ENCODE measurements at places on chromosomes 13 and 19. TPM values are rescaled to one million over a fixed set of nuclear protein-coding genes. Genes with fewer than 3 reads are reported as not detected.

The LILRB5 gene
- total RNA-seq, result not detected

- no peak for DNase-seq
Measured at GRCh38 chr13:90032841-90033493, 1314.5 kb upstream of the MIR17HG start.

The LYL1 gene
- not detected for total RNA-seq

The SRRM5 gene
- total RNA-seq, result 0.11 TPM

DNA sequence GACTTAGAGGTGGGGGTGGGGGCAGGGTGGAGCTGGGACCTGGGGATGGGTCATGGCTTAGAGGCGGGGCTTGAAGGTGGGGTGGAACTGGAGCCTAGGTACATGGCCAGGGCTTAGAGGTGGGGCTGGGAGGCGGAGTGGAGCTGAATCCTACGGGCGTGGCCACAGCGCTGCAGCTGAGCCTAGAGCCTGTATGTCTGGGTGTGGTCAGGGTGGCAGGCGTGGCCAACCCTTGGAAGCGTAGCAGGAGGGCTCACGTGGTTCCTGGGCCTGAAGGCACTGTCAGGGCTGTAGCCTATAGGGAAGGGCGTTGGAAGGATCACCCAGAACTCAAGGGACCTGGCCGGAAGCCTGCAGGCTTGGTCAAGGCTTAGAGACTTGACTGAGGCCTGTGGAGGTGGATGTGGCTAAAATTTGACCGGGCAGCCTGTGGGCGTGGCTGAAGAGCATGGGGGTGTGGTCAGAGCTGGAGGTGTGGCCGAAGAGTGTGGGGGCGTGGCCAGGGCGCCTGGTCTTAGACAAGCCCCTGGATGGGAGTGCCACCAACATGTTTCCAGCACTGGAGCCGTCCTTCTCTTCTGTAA lies 24.3 kb downstream of the COLGALT1 start:
- peak; percentile 39 for DNase-seq

- DNase-seq, result peak; percentile 41
Measured at GRCh38 chr19:35528218-35529038, at the start of gene SBSN. TSS of gene SBSN (minus strand) at chr19:35528311. CDS start at chr19:35528281, 30 bp downstream.

DNA sequence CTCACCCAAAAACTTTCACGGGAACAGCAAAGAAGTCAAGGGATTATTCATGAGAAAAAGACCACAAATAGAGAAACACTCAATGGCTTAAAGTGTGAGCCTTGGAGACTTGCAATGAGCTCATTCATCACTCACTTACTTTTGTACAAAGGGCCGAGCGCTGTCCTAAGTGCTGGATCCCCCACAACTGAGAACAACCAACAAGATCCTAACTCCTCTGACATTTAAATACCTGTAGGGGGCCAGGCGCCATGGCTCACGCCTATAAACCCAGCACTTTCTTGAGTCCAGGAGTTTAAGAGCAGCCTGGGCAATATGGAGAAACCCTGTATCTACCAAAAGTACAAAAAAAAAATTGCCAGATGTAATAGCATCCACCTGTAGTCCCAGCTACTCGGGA lies 29.4 kb upstream of the ZNF507 start:
- no peak for DNase-seq

The ADPRHL1 gene
- total RNA-seq, result 10.8 TPM

GRCh38 chr19:58555920-58556621 lies 1.2 kb upstream of the CHMP2A start:
- no peak for DNase-seq

The TIMM29 gene
- total RNA-seq, result 34.7 TPM

The IFNL1 gene
- not detected for total RNA-seq

DNA sequence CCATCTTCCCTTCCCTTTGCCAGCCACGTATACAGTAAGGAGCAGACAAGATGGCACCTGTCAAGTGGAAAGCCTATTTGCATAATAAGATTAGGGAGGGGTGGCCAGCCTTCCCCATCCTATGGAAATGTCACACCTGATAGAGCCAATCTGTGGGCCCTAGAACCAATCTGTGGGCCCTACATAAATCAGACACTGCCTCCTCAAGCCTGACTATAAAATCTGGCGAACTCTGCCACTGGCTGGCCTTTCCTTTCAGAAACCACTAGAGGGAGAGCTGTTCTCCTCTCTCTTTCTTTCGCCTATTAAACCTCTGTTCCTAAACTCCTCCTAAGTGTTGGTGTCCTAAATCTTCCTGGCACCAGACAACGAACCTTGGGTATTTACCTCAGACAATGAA lies 231.5 kb upstream of the KLHL1 start:
- DNase-seq, result no peak

- peak; percentile 98 for DNase-seq
Measured at GRCh38 chr13:30617315-30618185, at the start of gene USPL1. TSS of gene USPL1 (plus strand) at chr13:30617920. CDS start at chr13:30621141, 3,221 bp downstream.

The PBX4 gene
- 1.1 TPM for total RNA-seq

GRCh38 chr13:75079226-75079625 lies 402.7 kb downstream of the TBC1D4 start:
- peak; percentile 39 for DNase-seq

Data from LHCN-M2 (cell line).